ENCODE measurements at places on chromosomes 6 and 20.

- no peak for DNase-seq
These were observed 143.5 kb upstream of the SUPT3H start for GRCh38 chr6:45521226-45521625.

- DNase-seq, result no peak
These were observed 179.8 kb downstream of the DTNBP1 start for GRCh38 chr6:15483060-15483459.

- no peak for DNase-seq
These were observed 66.8 kb downstream of the TBC1D7 start for GRCh38 chr6:13261464-13261994.

DNA sequence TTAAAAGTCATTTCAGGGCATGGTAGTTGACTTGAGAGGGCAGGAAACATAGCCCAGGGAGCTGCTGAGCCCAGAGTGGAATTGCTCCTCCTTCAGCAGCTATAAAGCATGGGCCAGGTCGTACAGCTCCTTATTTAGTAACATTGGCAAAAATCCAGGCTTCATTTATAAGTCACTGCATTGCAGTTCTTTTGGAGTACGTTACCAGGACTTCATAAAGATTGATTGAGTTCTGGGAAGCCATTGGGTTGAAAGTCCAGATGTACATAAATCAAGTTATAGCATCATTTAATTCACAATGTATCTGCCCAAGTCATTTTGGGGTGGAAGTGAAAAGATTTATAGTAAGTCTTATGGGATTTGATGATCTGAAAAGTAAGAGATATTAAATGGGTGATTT, 53.0 kb upstream of the ANKEF1 start:
- no peak for DNase-seq

DNA sequence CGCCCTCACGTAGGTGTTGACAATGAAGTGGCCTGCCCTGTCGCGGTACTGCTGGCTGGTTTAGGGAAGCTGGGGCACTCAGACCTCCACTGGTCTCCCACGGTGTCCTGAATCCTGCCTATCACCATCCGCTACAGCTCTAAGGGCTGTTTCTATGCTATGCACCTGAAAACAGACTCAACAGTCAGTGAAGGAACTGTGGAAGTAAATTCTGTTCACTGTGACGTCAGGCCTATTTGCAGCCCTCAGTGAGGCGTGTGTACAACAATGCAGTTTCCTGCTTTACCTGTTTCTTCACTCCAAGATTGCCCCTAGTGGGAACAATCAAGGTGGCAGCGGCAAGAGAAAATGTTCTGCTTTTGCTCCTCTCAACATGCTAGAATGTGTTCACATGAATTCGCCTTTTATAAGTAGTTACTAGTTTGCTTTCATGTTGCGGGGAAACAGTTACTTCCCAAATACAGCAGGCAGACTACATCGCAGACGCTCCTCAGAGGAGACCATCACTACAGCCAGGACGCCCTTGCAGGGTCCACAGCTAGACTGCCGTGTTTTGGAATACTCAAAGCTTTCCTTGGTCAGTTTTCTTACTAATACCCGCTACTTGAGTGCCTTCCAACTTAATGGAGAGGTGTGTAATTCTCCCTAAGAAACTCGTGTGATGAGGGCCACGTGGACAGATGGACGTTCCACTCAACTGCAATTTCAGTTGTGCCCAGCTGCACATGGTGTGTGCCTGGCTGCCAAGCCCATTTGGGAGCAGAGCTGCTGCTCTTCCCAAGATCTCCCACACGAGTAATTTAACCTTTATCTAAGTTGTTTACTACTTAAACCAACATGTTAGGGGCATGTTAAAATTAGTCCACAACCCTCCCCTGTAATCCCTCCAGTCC, 25.4 kb downstream of the DIDO1 start:
- no peak for DNase-seq

- no peak for DNase-seq
These were observed 211.4 kb downstream of the FUT9 start for GRCh38 chr6:96227135-96227534.

- DNase-seq, result no peak
These were observed 52.8 kb downstream of the B4GALT5 start for GRCh38 chr20:49660912-49661311.

GRCh38 chr6:166958926-166959861, 2.8 kb upstream of the RNASET2 start:
- no peak for DNase-seq

DNA sequence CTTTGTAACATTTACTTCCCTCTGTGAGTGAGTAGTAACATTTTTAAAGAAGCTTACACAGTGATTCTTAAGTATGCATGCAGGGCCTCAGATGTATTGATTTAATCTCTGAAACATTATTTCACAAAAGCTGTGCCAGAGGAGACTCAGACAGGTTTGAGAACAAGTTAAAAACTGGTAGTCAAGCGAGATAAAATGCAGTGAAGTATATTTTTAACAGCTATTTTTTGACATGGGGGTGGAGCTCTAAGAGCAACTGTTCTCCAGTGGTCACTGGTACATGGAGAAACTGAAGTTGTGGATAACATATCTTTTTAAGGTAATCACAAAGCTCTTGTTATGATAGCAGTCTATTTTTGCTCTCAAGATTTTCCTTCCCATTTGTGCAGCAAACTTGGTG, 20.4 kb downstream of the DSTN start:
- no peak for DNase-seq

DNA sequence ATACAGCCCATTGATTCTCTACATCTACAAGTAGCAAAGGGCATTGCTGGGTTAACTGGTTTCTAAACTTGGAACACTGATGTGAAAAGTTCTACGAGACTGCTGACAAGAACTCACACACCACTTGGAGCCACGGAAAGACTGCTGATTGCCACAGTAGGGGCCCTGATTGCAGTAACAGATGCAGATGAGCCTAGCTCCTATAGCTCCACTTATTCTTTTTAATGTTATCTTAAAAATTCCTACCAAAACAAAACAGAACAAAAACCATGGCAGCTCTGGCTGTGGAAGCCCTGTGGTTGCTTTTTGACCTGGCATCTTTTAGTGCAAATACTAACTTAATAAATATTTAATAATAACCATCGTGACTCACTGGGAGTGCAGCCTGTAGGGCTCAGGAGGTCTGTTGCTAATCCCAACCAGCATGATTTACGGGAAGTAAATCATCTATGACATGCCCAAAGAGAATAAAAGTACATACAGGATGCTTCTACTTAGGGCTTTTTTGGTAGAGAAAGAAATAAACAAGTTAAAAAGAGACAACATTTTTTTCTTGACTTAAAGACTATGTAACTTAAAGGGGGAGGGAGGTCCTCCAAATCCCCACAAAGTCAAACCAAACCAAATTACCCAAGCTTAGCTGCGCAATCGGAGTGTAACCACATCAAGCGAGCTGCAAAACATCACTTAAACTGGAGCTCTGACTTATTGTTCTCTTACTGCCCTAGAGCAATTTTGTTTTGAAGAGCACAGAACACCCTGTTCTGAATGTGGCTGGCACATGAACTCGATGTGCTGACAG, 87.2 kb downstream of the FKBP5 start:
- peak; percentile 61 for DNase-seq

DNA sequence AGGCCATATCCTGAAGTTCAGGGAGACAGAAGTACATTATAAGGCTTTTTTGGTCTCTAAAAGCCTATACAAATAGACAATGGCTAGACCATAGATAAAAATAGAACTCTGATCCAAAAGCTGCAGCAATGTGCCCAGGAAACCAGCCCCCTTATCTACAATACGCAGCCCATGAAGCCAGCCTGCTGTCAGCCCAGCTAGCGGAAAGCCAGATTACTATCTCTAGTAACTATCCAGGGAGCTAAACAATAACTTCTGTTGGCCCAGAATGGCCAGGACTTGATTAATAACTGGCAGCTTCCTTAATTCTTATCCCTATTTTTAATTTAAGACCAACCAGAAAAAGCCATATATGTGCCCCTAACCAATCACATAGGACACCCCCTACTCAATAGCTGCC, 160.4 kb upstream of the SMLR1 start:
- DNase-seq, result no peak

DNA sequence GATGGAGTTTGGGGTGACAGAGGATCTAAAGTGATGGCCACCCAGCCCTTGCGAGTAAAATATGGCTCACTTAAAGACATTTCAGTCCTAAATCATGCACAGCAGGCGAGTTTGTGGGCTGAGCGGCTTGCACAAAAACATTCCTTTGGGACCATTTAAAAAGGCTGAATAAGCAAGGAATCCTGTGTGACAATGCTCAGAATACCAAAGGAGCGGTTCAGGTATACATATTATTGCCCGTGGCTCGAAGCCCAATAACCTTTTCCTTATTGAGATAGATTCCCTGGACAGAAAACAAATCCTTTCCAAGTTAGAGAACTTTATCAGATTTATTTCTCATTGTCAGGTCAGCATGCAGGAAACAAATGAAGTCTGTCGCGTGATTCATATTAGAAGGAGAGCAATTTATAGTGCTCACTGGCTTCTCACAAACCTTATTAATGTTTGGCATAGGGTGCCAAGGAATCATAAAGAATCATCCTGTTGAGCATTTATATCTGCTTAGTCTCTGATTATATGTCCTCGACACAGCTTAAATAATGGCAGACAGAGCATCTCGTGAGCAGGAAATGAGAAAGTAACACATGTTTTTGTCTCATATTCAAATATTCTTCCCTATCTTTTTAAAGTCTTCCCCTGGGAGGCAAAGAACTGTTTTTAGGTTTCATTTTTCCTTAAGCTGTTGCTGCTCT, 121.3 kb downstream of the TRMT11 start:
- no peak for DNase-seq

DNA sequence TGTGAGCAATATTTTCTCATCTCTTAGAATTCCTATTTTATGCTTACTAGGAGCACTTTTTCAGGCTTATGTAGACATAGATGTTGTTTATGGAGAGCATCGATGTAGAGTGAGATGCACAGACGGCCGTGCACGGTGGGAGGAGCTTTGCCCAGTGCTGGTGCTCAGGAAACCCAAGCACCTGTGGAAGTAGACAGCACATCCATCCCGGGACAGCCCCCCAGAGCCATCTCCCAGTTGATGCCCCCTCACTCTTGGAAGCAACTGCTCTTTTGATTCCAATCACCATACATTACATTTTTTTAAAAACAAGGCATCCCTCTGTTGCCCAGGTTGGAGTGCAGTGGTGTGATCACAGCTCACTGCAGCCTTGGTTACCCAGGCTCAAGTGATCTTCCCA, 143.7 kb downstream of the SMOC2 start:
- no peak for DNase-seq

- no peak for DNase-seq
These were observed 134.0 kb upstream of the PHACTR1 start for GRCh38 chr6:12582421-12583110.

GRCh38 chr6:140538926-140539325, 1164.5 kb upstream of the CITED2 start:
- DNase-seq, result peak; percentile 21

DNA sequence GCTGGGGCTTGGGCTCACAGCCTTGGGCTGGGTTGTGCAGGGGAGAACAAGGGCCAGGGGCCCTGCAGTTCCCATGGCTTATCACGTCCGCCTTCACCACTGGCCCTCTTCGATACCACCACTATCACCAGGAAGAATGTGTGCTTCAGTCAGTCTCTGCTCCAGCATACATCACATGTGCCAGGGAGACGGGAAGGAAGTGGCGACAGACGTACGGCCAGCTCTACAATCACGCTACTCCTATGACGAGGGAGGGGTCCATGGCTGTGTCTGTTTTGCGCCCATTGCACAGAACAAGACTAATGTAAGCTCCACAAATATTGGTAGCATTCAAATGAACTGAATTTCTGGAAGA, 72.1 kb downstream of the TRAM2 start:
- no peak for DNase-seq

- no peak for DNase-seq
These were observed 4.3 kb upstream of the SERINC3 start for GRCh38 chr20:44526129-44526528.

- peak; percentile 66 for DNase-seq
These were observed 81.0 kb downstream of the GPX5 start for GRCh38 chr6:28606424-28607391.

GRCh38 chr6:13589801-13590200, 15.4 kb downstream of the SIRT5 start:
- DNase-seq, result no peak

GRCh38 chr6:132763269-132763668, 5.6 kb upstream of the VNN2 start:
- no peak for DNase-seq

DNA sequence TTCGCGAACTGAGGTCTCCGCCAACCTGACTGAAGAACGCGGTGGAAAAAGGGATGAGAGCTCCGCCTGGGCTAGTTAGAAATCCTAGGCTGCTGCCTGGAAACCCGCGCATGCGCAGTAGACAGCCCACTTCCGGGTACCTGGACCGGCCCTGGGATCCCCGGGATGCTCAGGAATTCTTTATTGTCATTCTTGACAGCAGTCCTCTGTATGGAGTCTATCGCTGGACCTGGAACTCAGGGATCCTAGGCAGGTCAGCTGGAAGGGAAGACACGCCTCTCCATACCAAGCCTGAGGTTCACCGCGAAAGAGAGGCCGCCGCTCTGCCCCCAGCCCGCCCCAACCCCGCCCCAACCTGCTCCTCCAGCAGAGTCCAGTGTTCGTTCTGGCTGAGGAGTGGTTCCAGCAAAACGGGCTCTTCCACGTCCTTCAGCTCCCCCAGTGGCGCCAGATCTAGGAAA, 1379.2 kb upstream of the DEFB115 start:
- no peak for DNase-seq

GRCh38 chr20:36400909-36401735, 95.0 kb downstream of the DLGAP4 start:
- no peak for DNase-seq
